ENCODE measurements at places on chromosomes 7 and 10.

DNA sequence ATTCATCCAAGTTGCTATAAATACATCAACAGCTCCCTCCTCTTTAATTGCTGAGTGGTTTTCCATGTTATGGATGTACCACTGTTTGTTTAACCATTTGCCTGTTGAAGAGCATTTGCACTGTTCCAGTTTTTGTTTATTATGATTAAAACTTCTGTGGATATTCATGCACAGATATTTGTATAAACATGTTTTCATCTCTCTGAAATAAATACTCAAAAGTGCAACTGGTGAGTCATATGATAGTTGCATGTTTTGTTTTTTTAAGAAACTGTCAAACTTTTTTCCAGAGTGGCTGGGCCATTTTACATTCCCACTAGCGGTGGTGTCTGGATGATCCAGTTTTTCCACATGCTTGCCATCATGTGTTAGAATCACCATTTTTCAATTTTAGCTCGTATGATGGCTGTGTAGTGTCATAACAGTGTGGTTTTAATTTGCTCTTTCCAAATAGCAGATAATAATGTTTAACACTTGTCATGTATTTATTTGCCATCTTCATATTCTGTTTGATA, 33.6 kb downstream of the MEOX2 start:
- peak; percentile 7 for DNase-seq

DNA sequence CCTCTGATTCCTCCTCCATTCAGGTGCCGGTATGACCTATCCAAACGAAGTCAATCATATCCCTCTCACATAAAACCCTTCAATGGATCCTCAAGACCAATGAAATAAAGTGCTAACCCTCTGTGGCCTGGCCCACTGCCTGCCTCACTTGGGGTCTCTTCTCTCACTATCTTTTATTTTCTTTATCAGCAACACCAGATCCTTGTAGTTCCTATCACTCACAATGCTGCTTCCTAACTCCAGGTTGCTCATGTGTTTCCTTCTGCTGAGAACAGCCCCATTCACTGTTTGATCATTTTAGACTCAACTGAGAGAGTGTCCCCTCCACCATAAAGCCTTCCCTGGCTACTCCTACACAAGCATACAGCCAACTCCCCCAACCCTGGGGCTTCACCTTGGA, 180.6 kb downstream of the DOCK4 start:
- DNase-seq, result no peak

GRCh38 chr10:73225518-73225917, 21.5 kb downstream of the DNAJC9 start:
- no peak for DNase-seq

DNA sequence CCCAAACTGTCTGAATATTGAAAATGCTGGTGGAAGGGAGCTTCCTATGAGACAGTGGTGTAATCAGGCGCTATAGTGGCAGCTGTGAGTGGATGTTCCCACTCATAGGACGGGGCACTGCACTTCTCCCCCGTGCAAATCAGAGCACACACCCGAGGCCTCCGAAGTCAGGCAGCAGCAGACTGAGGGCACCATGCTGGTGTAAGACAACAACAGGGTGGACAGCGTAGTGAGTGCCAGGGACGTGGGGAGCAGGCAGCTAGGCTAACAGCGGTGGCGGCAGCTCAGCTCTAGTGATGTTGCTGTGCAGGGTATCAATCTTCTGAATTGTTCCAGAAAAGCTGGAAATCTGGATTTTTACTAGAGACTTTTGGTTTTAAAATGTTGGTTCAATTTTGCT, 19.2 kb downstream of the C10orf53 start:
- no peak for DNase-seq

DNA sequence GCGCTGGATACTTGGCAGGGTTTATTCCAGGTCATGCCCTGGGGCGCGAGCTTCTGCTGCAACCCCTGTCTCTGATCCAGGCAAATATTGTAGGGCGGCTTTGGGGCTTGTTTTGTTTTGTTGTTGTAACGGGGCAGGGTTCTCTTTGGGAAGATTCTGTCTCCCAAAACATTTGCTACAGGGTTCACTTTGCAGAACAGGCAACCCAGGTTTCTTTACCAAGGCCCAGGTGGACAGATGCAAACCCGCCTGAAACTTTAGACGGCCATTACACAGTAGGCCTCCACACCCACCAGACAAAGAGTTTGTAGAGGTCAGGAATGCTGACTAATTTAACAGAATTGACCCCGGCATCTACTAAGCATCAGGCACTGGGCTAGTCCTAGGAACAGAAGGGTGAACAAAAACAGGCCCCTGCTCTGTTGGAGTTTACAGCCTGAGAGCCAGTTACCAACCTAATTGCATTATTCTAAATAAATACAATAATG, 567 bp upstream of the CDCA7L start:
- no peak for DNase-seq

DNA sequence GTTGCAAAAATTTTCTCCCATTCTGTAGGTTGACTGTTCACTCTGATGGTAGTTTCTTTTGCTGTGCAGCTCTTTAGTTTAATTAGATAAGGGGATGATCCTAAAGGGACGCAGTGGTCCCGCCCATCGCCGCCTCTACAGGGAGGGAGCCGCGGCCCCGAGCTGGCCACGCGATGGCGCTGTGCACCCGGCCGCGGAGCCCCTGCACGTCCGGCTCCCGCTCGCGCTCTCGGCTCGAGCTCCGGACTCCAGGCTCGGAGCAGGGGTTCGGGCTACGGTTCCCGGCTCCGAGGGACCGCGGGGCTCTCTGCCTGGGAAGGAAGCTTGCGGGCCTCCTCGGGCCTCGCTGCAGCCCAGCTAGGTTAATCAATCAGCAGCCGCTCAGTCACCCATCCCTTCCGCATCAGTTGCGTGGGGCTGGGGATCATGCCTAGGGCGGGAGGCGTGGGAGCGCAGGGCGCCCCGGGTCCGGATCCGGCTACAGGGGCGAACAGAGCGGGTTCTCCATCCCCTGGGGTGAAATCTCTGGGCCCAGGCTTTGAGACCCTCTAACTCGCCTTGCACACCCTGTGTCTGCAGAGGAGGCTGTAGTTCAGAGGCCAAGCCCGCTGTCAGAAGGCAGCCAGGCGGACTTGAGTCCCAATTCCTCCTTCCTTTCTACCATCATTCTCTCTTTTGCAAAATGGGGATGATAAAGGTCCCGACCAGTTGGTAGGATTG, 97.9 kb downstream of the WDR11 start:
- peak; percentile 27 for DNase-seq

GRCh38 chr10:102310361-102311024, 65.2 kb downstream of the GBF1 start:
- no peak for DNase-seq

Data from brain pericyte (primary cell).